ENCODE measurements at places on chromosomes 5 and 9. TPM values are rescaled to one million over a fixed set of nuclear protein-coding genes. Genes with fewer than 3 reads are reported as not detected.
A peak's percentile ranks its signal among the peaks of the same experiment; 100 is the strongest.

- H3K4me3 ChIP-seq, result no peak overlapping the region
- H3K36me3 ChIP-seq, result no peaks in the 10 kb centered on the region
- no peaks in the 10 kb centered on the region for H3K27me3 ChIP-seq
These were observed 15.1 kb downstream of the IRF1 start for GRCh38 chr5:132475497-132475882.

GRCh38 chr5:107277485-107278125 lies 393.1 kb downstream of the EFNA5 start:
- DNase-seq, result no peak
- H3K4me1 ChIP-seq, result no peaks in the 10 kb centered on the region
- no peak overlapping the region for H3K27ac ChIP-seq
- H3K27me3 ChIP-seq, result no peaks in the 10 kb centered on the region
- H3K4me3 ChIP-seq, result no peak overlapping the region

GRCh38 chr9:109588415-109588814 lies 90.3 kb upstream of the PTPN3 start:
- H3K36me3 ChIP-seq, result no peaks in the 10 kb centered on the region
- no peaks in the 10 kb centered on the region for H3K4me1 ChIP-seq
- no peak for DNase-seq
- no peak overlapping the region for H3K4me3 ChIP-seq
- H3K27ac ChIP-seq, result no peak overlapping the region

DNA sequence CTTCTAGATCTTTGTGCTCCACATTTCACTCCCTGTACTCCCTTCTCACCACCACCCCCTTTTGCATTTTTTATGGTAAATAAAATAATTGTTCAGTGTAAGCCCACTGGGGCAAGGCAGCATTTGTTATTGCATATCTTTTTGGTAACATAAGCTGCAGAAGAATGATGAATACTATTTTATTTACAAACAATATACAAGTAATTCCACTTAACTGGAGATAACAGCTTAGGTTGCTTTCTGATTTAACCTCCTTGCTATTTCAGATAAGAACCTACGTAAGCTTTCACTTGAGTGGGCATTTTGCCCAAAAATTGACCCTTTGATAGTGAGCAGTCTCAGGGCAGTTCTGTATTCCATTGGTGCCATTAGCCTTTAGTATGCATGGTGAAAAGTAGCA lies 417.9 kb downstream of the SH3GL2 start:
- no peak overlapping the region for H3K4me3 ChIP-seq
- no peak for DNase-seq
- no peaks in the 10 kb centered on the region for H3K27me3 ChIP-seq
- no peaks in the 10 kb centered on the region for H3K4me1 ChIP-seq

DNA sequence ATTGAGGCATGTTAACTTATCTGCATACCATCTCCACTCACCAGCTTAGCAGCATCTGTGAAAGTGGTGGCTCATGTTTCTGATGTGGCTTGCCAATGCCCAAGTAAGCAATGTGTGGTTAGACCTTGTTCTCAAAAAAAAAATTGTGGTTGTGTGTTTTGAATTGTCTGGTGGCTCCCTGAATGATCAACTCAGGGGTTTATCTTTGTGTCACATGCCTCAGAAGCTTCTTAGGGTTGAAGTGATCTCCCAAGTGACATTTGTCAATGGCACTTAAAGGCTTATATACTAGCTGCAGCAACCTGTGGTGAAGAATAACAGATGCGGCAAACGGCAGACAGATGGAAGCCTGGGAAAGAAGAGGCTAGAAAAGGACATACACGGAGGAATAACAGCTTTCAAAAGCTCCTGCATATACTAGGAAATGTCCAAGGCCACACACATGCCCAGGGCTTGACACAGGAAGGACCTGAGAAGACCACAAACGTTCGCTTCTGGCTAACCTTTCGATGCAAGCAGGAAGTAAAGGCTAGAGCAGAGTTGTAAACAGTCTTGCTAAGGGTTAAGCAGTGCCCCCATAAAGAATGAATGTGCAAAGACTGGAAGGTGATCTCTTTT lies 42.2 kb upstream of the FSD1L start:
- no peaks in the 10 kb centered on the region for H3K4me1 ChIP-seq
- H3K36me3 ChIP-seq, result no peaks in the 10 kb centered on the region
- H3K27ac ChIP-seq, result no peak overlapping the region
- DNase-seq, result no peak
- H3K4me3 ChIP-seq, result no peak overlapping the region
- no peaks in the 10 kb centered on the region for H3K27me3 ChIP-seq

GRCh38 chr9:82332018-82332773 lies 343.6 kb downstream of the SPATA31D1 start:
- H3K27me3 ChIP-seq, result no peaks in the 10 kb centered on the region
- peak overlapping the region; percentile 43 for H3K27ac ChIP-seq
- H3K4me3 ChIP-seq, result no peak overlapping the region
- peak; percentile 48 for DNase-seq
- H3K36me3 ChIP-seq, result no peaks in the 10 kb centered on the region
- peaks cover 31% of the 10 kb centered on the region for H3K4me1 ChIP-seq

- H3K4me3 ChIP-seq, result no peak overlapping the region
- no peaks in the 10 kb centered on the region for H3K36me3 ChIP-seq
- H3K4me1 ChIP-seq, result no peaks in the 10 kb centered on the region
- no peaks in the 10 kb centered on the region for H3K27me3 ChIP-seq
These were observed 257.7 kb downstream of the MCTP1 start for GRCh38 chr5:95027151-95027721.

- no peak for DNase-seq
- no peak overlapping the region for H3K27ac ChIP-seq
- no peaks in the 10 kb centered on the region for H3K36me3 ChIP-seq
- H3K4me3 ChIP-seq, result no peak overlapping the region
- no peaks in the 10 kb centered on the region for H3K27me3 ChIP-seq
These were observed 42.1 kb downstream of the LOX start for GRCh38 chr5:122035913-122036312.

- no peaks in the 10 kb centered on the region for H3K27me3 ChIP-seq
- H3K4me3 ChIP-seq, result no peak overlapping the region
- H3K36me3 ChIP-seq, result no peaks in the 10 kb centered on the region
- no peak for DNase-seq
These were observed 260.4 kb upstream of the ADRA1B start for GRCh38 chr5:159655757-159656409.

- DNase-seq, result no peak
- no peak overlapping the region for H3K27ac ChIP-seq
- H3K36me3 ChIP-seq, result peaks cover 7% of the 10 kb centered on the region
- H3K27me3 ChIP-seq, result no peaks in the 10 kb centered on the region
These were observed 20.1 kb downstream of the STK10 start for GRCh38 chr5:172167895-172168294.

- no peaks in the 10 kb centered on the region for H3K27me3 ChIP-seq
- no peak overlapping the region for H3K4me3 ChIP-seq
- DNase-seq, result no peak
- peaks cover 7% of the 10 kb centered on the region for H3K4me1 ChIP-seq
These were observed 51.3 kb upstream of the SUB1 start for GRCh38 chr5:32534041-32534440.

DNA sequence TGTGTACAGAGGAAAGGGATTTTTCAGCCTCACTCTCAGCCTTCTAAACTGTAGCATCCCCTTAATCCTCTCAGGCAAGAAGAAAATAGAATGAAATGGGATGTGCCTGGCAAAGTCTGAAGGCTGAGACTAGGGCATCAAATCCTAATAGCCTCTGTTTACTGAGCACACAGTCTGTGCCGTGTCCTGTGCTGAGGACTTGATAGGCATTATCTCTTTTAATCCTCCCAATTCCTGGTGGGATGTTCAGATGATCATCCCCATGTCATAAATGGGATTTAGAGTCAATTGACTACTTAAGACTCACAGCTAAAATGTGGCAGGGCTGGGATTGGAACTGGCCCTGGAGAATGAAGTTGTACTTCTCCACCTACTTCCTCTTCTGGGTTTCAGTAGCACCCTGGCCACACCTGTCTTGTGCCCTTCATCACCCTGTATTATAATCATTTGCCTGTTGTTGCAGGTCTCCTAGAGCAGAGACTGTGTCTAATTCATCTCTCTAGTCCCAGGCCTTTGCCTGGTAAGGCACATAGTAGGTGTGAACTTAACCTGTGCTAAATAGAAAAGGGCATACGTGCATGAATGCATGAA lies 81.0 kb downstream of the WWC1 start:
- no peaks in the 10 kb centered on the region for H3K27me3 ChIP-seq
- no peaks in the 10 kb centered on the region for H3K36me3 ChIP-seq
- H3K27ac ChIP-seq, result no peak overlapping the region
- DNase-seq, result no peak
- no peaks in the 10 kb centered on the region for H3K4me1 ChIP-seq
- H3K4me3 ChIP-seq, result no peak overlapping the region

- H3K27ac ChIP-seq, result no peak overlapping the region
- H3K4me3 ChIP-seq, result no peak overlapping the region
- H3K4me1 ChIP-seq, result peaks cover 37% of the 10 kb centered on the region
- H3K27me3 ChIP-seq, result no peaks in the 10 kb centered on the region
- peaks cover 11% of the 10 kb centered on the region for H3K36me3 ChIP-seq
These were observed 57.6 kb downstream of the PFDN1 start for GRCh38 chr5:140245341-140245740.

GRCh38 chr9:126053913-126054312 lies 272.7 kb upstream of the MVB12B start:
- H3K36me3 ChIP-seq, result no peaks in the 10 kb centered on the region
- peaks cover 5% of the 10 kb centered on the region for H3K4me1 ChIP-seq
- DNase-seq, result no peak

DNA sequence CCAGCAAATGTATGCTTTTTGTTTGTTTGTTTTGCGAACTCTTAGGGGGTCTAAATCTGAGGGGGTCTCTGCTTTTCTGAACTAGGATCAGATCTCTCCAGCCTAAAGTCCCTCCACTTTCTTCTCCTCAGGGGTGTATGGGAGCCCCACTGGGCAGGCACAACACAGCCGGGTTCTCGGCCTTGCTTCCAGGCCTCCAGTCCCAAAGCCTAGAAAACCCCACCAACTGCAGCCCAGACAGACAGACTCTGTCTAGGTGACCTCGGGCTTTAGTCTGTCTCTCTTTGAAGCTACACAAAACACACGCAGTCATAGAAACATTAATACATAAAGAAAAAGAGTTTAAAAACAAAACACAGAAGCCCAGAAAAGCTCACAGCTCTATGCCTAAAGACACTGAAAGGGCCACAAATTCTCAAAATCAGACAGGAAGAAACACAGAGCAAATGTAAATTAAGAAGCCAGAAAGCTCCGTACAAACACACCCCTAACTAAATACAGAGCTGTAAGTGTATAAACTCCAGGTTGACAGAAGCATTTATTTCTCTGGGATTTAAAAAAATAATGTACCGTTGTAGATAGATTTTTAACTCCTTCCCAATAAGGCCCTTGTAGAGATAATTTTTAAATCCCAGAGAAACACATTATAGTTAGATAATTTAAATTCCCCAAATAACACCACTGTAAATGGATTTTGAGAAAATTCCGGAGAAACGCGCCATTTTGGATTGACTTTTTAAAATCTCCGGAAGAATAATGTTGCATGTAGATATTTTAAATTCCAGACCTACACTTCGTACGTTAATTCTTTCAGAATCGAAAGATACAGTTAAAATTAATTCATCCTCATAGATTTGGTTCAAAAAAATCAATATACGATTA lies 2.0 kb downstream of the PITX1 start:
- peaks cover 7% of the 10 kb centered on the region for H3K4me1 ChIP-seq
- no peak overlapping the region for H3K27ac ChIP-seq
- H3K27me3 ChIP-seq, result peaks cover 92% of the 10 kb centered on the region
- no peak for DNase-seq
- H3K4me3 ChIP-seq, result peak overlapping the region; percentile 27
- H3K36me3 ChIP-seq, result no peaks in the 10 kb centered on the region

The KLHL3 gene
- 2.5 TPM for polyA plus RNA-seq

The CCDC180 gene
- polyA plus RNA-seq, result 0.12 TPM

The BHMT2 gene
- polyA plus RNA-seq, result not detected

The LCN1 gene
- not detected for polyA plus RNA-seq

The PAEP gene
- polyA plus RNA-seq, result not detected

The HTR1A gene
- not detected for polyA plus RNA-seq

The STPG3 gene
- polyA plus RNA-seq, result not detected

The SYK gene
- 1.8 TPM for polyA plus RNA-seq

The FOXD4L6 gene
- 0.03 TPM for polyA plus RNA-seq

The DPYSL3 gene
- polyA plus RNA-seq, result 5.8 TPM

Data from keratinocyte (primary cell).